ENCODE measurements at places on chromosomes 2 and 18.

DNA sequence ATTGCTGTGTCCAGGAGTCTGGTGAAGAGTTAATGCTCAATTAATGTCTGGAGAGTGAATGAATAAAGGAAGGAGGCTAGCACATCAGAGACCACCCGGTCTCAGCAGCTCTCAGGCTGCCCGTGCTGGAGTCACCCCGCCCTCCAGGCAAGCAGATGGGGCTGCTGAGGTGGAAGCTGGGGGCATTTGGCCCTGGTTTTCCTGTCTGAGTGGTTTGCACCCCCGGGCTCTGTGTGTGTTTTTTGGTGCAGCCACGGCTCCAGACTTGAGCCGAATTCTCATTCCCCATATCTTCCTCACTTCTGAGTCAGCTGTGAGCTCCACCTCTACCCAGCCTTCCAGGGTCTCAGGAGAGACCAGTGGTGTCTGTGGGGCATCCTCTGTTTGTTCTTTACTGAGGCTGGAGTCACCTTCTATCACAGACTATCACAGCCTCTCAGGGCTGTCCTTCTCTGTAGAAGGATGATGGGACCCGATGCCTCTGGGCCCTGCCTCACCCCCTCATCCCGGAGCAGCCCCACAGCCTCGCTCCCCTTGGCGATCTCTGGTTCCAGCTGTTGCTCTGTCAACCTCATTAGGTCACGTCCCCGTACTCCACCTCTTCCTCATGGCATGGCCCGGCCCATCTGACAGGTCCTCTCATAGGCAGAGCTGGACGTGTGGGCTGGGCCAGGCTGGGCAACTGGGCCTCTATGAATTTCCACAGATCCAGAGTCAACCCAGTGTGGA lies 60.8 kb downstream of the HS1BP3 start:
- DNase-seq, result no peak

- DNase-seq, result no peak
These were observed 3.7 kb upstream of the ESPNL start for GRCh38 chr2:238096311-238097011.

GRCh38 chr18:78731016-78731397 lies 248.6 kb upstream of the SALL3 start:
- no peak for DNase-seq

GRCh38 chr2:16105669-16106281 lies 165.4 kb downstream of the MYCN start:
- no peak for DNase-seq

- DNase-seq, result no peak
These were observed 521.7 kb upstream of the SPHKAP start for GRCh38 chr2:228703152-228703551.

DNA sequence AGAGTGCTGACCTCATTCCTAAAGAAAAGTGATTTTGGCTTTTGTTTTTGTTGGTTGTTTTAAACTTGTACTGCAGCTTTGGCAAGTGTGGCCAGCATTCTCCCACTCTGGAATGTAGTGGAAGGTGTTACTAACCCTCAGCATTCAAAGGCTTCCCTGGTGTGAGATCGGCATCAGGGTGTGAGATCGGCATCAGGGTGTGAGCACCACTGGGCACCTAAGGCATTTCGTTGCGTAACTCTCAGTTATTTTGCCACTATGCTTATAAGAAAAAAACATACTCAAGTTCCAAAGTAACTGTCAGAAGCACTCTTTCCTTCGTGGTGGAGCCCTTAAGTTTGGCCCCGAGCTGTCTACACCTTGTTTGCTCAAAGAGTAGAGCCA lies 1.7 kb downstream of the CYBRD1 start:
- peak; percentile 21 for DNase-seq

GRCh38 chr2:61151436-61151835 lies 10.6 kb upstream of the C2orf74 start:
- DNase-seq, result peak; percentile 41

GRCh38 chr2:217553202-217553601 lies 449.6 kb downstream of the TNS1 start:
- DNase-seq, result no peak

DNA sequence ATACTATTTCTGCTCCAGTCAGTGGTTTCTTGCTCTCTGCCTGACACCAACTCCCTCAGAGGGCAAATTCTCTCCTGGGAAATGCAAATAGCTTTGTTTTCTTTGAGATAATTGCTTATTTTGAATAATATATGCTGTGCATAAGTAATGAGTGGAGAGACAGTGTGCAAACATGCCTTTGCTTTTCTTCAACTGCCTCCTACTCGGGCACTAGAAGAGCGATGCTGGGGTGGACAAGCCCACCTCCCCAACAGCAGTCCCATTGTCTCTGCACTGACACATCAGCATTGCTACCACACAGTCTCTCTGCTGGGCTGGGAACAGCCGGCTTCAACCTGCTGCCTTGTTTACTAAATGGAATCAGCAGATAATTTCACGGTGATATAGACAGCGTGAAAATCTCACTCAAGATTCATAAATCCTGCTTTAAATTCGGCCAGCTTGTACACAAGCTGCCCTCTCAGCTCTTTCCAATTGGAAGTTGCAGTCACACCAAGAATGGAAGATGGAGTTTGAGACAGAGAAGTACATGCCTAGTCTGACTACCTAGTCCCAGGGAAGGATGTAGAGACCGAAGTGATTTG lies 694.5 kb downstream of the TDRD15 start:
- DNase-seq, result no peak

- no peak for DNase-seq
These were observed 173.6 kb downstream of the GALR1 start for GRCh38 chr18:77422974-77423867.

GRCh38 chr2:143730953-143731260 lies 601.7 kb downstream of the ARHGAP15 start:
- DNase-seq, result no peak

DNA sequence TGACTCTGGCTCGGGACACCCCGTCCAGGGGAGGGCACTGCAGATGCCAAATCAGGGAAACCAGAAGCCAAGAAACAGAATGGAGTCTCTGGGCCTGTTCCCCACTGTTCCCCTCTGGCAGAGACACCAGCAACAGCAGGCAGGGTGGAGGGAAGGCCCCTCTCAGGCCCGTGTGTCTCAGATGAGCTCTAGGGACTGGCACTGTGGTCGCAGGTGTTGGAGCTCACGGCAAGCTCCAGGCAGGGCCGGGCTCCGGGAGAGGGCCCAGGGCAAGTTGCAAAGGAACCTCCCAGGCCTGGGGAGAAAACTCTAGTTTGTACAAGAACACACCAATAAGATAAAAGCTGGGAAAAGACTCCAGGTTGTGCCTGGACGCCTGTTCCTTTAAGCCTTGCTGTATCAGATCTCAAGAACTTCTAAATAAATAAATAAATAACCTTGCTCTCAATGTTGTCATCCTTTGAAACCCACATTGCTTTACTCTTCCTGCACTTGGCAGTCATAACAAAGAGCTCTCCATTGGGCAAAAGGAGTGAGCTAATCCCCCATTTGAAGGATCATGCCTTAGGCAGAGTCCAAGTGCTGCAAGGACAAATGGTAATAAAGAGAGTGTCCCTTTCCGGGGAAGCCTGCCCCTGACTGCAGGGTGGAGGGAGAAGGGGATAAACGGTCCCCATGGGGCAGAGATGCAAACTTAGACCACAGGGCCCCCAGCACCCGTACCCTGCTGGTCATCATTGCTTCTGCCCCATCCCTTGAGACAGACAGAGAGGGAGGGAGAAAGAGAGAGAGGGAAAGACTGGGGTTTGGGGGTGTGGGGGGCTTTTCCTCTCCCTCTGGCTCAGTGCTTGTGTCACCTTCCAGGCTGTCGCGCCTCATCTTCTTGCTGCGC lies 33.3 kb downstream of the CNGA3 start:
- DNase-seq, result no peak

DNA sequence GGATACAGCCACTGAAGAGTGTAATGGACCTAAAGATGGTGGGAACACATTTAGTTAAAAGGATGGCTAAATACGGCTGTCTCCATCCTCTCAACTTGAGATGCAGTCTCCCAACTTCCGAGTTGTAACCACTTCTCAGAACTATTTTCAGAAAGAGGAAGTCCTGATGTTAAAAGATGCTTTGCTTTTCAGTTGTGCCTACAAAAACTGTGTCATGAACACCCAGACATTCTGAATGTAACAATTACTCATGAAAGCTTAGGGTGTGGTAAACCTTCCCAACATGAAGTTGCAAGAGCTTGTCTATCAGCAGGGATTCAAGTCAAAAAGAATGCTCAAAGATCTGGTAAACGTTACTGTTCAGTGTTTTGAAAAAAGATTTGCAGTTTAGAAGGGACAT lies 147.9 kb downstream of the DOCK10 start:
- DNase-seq, result peak; percentile 97

DNA sequence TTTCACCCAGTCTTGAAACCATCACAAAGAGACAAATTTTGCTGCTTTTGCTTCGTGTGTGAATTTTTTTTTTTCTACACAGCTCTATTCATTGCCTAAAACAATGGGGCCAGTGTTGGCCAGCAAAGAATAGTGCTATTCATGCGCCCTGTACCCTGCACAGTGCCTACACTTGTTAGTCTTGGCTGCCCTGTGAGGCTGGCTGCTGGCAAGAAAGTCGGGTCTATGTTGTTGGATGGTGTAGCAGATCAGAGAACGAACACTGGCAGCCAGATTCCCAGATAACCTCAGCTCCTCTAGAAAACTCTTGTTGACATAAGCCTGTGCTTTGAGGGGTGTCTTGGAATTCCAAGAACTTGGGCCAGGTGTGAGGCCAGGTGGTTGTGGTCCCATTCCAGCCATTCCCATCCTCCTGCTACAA lies 455.7 kb upstream of the TCF4 start:
- no peak for DNase-seq

DNA sequence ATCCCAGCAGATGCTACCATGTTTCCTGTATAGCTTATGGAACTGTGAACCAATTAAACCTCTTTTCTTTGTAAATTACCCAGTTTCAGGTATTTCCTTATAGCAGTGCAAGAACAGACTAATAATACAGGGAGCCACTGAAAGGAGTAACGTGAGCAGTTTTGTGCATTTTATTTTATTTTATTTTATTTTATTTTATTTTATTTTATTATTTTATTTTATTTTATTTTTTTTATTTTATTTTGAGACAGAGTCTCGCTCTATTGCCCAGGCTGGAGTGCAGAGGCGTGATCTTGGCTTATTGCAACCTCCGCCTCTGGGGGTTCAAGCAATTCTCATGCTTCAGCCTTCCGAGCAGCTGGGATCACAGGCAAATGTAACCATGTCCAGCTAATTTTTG lies 156.3 kb upstream of the MSH6 start:
- DNase-seq, result no peak

GRCh38 chr18:35504996-35505395 lies 7.2 kb upstream of the INO80C start:
- DNase-seq, result no peak

DNA sequence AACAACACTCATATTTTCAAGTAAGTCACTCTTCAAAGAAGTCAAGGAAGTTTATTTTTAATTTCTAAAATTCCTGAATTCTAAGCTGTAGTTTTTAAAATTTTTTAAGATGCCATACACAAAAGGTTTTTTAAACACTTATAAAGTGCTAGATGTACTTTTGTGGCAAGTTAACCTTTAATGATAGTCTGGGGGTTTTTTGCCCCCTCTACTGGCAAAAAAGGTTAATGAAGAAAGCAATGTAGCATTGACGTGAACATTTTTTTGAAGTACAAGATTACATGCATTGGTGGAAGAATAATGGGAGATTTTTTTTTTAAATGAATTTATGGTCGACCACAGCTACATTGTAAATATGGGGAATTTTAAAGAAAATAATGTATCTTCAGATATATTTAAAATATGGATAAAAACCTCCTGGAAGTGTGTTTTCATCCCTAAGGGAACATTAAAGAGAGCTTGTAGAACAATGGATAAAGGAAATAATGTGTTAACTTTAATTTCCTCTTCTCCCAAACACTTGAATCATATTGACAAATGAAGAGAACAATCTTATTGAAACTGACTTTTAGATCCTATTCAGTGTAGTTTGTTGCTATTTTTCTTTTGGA lies 12.6 kb downstream of the ITPRID2 start:
- no peak for DNase-seq

GRCh38 chr18:7754725-7755181 lies 187.6 kb downstream of the PTPRM start:
- DNase-seq, result no peak

DNA sequence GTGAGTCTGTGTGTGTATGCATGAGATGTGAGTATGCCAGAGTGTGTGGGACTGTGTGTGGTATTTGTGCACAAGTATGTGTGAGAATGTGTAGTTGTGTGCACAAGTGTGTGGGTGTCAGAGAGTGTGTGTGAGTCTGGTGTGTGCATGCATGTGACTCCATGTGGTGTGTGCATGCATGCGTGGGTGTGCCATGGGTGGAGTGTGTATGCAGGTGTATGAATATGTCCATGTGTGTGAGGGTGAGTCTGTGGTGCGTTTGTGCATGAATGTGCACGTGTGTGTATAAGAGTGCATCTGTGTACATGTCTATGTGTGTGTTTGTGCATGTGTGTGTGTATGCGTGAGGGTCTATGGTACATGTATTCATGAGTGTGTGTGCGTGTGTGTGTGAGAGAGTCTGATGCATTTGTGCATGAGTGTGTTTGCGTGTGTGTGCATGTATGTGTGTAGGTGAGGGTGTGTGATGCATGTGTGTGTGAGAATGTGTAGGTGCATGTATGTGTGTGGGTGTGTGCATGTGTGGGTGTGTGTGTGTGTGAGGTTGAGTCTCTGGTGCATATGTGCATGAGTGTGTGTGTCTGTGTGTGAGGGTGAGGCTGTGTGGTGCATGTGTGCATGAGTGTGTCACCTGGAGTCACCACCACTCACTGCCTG lies 226.8 kb downstream of the LDLRAD4 start:
- no peak for DNase-seq

DNA sequence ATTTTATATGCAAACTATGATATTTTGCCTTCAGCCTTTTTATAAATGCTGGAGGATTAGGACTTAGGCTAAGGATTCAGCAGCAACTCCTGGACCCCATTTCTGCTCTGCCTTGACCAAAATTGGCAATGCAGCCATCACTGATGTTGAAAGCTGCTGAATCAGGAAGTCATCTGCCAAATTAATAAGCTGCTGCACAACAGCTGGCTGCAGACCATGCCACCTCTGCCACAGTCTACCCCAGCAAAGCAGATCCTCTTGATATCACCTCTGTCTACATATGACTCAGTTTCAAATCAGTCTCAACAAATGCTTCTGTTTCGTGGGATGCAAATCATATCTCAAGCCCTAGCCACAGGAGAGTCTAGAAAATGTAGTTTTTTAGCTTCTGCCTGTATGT lies 7.1 kb upstream of the SOS1 start:
- peak; percentile 42 for DNase-seq

DNA sequence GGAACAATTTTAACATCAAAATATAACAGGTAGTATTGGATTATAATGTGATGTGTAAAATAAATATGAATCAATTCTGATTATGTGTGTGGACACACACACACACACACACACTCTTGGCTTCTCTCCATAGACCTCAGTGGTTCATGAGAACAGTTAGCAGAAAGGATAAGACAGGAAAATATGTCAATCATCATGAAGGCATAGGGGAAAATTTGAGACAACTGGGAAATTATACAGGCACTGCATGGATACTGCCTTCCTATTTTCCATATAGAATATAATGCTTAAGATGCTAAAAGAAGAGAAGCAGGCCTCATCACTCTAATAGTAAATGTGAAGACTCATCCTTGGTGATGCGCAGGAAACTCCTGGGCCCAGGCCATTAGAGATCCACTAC lies 884.5 kb downstream of the SUCLG1 start:
- no peak for DNase-seq

GRCh38 chr18:2986150-2986865 lies 26.6 kb downstream of the LPIN2 start:
- DNase-seq, result no peak
